NCI-H460 (cell line): ENCODE measurements at places on chromosomes 3 and 15.
A peak's percentile ranks its signal among the peaks of the same experiment; 100 is the strongest.

DNA sequence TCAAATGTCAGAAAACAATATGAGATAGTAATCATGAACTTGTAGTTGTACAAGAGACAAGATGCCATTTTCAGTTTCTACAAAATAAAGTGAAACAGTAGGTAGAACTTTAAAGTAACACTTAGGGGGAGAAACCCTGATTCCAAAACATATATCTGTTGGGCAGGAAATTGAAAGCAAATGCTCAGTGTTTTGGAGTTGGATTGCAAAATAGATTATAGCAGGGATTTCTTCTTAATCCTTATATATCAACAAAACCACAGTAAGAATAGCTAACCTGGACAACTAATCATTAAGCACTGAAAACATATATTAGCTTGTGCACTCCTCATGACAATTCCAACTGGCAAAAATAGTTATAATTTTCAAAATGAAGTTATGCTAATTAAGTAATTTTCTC is 46.9 kb downstream of the COMMD2 start:
- no peak for DNase-seq

DNA sequence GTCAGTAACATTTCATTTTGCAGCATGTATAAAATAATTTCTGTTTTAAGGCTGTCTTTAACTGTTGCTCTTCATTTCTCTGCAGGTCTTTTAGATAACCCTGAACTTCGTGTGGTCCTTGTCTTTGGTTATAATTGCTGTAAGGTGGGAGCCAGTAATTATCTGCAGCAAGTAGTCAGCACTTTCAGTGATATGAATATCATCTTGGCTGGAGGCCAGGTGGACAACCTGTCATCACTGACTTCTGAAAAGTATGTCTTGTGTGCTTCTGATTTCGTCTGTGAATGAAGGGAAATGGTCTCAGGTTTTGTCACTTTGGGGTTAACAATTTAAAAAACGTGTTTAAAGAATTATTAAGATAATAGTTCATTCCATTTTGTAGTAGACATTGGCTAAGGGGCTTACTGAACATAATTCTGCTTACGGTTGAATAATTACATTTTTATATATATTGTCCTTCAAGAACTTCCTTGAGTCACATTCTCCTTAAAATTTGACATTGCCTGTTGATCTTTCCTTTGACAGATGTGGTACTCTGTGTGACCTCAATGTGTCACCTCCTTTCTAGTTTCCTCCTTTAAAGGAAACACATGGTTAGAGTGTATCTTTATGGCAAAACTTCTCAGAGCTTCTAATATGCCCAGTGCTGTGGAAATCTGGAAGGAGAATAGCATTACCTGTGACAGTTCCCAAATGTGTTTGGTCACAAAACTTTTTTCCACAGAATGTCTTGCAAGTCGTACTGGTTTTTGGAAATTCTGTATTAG is 26.3 kb downstream of the FBXO22 start:
- DNase-seq = no peak

- DNase-seq = no peak
These were observed 732.9 kb downstream of the VGLL3 start for GRCh38 chr3:86257955-86258641.

- no peak for DNase-seq
These were observed 179.6 kb downstream of the OR4M2 start for GRCh38 chr15:22259881-22260421.

DNA sequence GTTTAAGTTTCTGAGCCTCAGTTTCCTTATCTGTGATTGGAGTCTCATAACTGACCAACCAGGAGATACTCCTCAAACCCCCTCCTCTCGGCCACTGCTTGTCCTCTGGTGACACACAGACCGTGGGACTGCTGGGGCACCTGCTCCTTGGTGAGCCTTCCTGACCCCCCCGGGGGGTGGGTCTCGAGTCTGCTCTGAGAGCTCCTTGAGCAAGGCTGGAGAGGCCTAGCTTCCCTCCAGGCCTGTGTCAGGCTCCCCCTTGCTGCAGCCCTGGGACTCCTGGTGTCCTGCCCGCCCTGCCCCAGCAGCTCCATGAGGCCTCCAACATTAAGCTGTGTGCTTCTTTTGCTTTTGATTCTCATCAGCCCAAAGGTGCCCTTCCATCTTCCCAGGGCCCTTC is 27.7 kb downstream of the SRPRB start:
- no peak for DNase-seq

DNA sequence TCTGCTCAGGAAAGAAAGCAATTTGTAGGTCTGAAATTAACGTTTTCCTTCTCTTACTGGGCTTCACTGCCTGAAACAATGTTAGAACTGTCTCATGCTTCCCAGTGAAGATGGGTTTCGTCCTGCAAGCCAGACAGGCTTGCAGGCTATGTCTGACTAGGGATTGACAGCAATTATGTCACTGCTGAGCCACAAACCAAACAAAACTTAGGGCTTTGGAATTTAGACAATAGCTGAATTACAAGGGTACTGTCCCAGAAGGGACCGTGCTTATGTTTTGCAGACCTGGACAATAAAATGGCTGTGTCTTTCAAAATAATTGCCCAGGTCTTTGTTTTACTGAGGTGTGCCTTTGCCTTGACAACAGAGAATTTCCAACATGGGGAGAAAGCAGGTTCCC is 46.3 kb upstream of the CCDC80 start:
- no peak for DNase-seq

GRCh38 chr3:183073839-183074238 is 25.5 kb downstream of the MCCC1 start:
- no peak for DNase-seq

DNA sequence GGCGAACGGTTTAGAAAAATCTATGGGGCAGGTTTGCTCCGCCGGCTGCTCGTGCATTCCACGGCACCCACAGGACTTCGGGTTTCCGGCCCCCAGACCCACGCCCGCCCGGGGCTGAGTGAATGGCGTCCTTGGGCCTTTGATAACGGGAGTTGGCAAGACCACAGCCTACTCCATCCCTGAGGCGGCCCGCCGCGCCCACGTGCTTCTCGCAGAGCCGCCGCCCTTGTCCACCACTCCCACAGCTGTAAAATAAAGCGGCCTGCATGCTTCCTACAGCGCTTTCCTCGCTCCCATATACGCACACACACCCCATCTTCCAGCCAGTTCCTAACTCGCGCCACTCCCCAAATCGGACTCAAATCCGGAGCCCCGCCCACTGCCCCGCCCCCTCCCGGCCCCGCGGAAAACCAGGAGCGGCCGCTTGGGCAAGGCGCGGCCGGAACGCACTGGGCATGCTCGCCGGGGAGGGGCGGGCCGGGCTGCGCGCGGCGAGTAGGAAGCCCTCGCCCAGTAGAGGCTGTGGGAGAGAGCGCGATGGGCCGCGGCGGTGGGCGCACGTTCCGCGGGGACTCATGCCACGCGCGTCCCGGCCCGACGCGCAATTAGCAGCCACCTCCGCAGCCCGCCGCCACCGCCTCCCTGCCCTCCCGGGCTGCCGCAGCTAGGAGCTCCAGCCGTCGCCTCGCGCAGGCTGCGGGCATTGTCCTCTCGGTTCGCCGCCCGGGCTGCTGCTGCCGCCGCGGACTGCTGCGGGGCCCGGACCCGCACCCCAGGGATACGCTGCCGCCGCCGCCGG is at the start of gene RAP2B:
TSS of gene RAP2B (plus strand) at position 513 of the 799 bp plus-strand sequence. CDS start 468 bp downstream, outside the sequence.
- peak; percentile 88 for DNase-seq

- DNase-seq = no peak
These were observed 69.6 kb downstream of the APBA2 start for GRCh38 chr15:28955160-28955992.

GRCh38 chr3:52277972-52278509 is 408 bp downstream of the WDR82 start:
- peak; percentile 21 for DNase-seq

- no peak for DNase-seq
These were observed 211.6 kb downstream of the GBE1 start for GRCh38 chr3:81549831-81550230.

DNA sequence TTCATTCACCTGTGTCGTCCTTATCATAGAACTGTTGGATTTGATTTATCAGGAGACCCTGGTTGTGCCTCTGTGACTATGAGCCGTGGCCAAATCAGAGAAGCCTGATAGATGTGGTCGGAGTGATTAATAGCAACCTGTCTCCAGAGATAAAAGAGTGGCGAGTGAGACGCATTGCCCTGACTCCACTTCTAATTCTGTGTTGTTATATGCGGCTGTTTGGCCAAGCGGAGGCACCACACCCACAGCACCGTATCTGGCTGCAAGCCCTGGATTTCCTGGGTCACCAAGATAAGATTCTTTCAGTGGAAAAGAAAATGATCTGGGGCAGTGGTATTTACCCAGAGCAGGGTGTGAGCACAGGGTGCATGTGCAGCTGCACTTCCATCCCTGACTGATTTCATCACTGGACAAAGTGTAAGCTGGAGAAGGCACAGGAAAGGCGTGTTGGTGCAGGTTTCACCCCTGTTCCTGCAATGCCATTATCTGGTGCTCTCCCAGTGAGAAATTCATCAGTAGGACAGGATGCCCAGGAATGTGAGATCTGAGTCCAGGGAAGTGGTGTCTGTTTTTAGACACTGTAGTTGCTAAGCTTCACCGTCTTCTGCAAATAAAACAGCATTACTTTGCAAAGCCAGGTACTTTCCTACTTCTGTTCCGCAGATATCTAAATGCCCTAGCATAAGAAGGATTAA is 84.6 kb downstream of the CD47 start:
- DNase-seq = no peak

- no peak for DNase-seq
These were observed 19.5 kb upstream of the WDR49 start for GRCh38 chr3:167673221-167673620.

DNA sequence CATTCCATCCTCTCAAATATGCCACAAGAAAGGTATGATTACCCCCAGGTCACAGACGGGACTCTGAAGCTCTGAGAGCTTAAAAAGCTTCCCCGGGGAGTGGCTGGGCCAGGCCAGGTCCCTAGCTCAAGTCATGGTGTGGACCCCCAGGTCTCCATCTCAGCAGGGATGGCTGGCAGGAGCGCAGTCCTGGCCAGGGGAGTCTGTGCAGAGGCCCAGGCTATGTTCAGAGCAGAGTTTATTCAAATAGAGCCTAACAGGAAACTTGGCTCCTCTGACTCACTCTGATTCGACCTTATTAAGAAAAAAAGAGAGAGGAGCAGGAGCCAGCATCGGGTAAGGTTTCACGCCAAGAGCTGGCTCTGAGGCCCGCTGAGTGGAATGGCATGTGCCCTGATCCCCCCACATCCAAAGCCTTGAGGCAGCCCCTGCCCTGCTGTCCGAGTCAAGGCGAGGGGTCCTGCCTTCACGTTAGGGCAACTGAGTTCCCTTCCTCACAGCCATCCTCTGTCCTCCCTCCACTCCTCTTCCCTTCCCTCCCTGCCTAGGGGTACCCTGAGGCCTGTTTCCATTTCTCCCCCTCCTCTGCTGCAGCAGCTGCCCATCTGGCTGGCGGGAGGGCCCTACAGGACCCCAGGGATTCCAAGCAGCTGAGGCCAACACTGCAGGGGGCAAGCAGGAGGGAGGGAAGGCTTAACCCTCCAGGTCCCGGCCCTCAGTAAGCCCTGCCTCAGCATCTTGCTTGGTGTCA is 1.9 kb upstream of the LOXL1 start:
- DNase-seq = no peak

GRCh38 chr3:157738441-157738840 is 235.2 kb upstream of the VEPH1 start:
- no peak for DNase-seq

- no peak for DNase-seq
These were observed 116.5 kb downstream of the CMSS1 start for GRCh38 chr3:99933971-99934750.

DNA sequence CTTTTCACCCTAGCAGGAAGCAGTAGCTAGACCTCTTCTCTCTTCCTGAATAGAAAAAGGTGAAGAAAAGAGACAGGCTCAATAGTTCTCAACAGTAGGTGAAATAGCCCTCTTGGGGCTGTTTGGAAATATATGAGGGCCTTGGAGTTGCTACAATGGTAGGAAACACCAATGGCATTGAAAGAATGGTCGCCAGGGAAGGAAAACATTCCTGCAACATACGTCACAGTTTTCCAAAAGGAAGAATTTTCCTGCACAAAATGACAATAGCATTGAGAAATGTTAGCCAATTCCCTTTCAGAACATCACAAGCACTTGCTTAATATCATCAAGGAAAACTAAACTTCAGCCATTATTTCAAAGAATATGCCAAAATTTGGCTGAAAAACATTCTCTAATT is 484.5 kb downstream of the IGSF11 start:
- DNase-seq = no peak

- DNase-seq = no peak
These were observed 197.3 kb downstream of the CADPS start for GRCh38 chr3:62677926-62678325.

DNA sequence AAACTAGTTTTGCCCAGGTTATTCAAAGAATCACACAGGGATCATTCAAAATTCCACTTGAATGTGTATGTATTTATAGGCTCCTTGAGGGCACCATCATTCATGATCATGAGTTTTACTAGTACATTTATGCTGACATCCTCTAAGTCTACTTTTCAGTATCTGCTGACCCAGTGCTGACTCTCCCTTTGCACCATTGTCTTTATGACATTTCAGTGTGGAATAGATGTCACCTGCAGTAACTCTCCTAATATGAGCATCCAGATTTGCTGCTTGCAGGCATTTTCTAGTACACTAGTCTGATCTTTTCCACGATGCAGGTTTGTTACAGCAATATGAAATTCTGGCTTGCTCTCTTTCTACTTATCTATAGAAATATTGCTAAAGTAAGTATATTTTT is 1603.5 kb downstream of the SI start:
- DNase-seq = no peak

- peak; percentile 77 for DNase-seq
These were observed 2.2 kb downstream of the SNX22 start for GRCh38 chr15:64153480-64154367.

DNA sequence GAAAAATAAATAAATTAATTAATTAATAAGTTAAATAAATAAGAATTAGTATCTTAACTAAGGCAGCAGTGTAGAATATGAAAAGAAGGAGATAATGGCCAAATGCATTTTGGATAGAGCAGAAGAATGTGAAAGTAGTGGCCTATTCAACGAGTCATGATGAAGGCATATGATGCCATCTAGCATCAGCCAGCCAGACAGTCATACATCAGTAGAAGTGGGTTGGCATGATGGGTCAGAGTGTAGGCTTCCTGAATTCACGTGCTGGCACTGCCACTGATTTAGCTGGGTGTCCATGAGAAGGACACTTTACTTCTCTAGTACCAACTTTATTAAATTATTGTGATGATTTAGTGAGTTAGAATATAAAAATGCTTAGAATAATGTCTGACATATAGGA is 256.1 kb upstream of the ARPP21 start:
- no peak for DNase-seq
